Kidney epithelial cell (primary cell): ENCODE measurements at places on chromosomes 6 and 20. TPM values are rescaled to one million over a fixed set of nuclear protein-coding genes. Genes with fewer than 3 reads are reported as not detected.

The MCCD1 gene
- total RNA-seq = not detected in 2 replicates

The AKAP7 gene
- 4.2 and 5.5 TPM in 2 replicates for total RNA-seq

The TOX2 gene
- 5.9 and 7.3 TPM in 2 replicates for total RNA-seq

The HNF4A gene
- not detected in 2 replicates for total RNA-seq

The PGC gene
- total RNA-seq = not detected in 2 replicates

The CST1 gene
- not detected in 2 replicates for total RNA-seq

The EMILIN3 gene
- total RNA-seq = 0.42 and 0.62 TPM in 2 replicates

The MATN4 gene
- not detected in 2 replicates for total RNA-seq

The TP53TG5 gene
- not detected in 2 replicates for total RNA-seq

The TMEM30A gene
- 88.9 TPM in 2 replicates for total RNA-seq

The GSTA2 gene
- total RNA-seq = not detected in 2 replicates

The NKAIN4 gene
- total RNA-seq = 65.4 and 107 TPM in 2 replicates

The TSBP1 gene
- total RNA-seq = not detected in 2 replicates

The BPIFB2 gene
- not detected in 2 replicates for total RNA-seq

The RHAG gene
- total RNA-seq = not detected in 2 replicates

The MRAP2 gene
- total RNA-seq = not detected in 2 replicates

The SMIM26 gene
- total RNA-seq = 122 and 178 TPM in 2 replicates
